ENCODE measurements at places on chromosomes 3 and 15.

DNA sequence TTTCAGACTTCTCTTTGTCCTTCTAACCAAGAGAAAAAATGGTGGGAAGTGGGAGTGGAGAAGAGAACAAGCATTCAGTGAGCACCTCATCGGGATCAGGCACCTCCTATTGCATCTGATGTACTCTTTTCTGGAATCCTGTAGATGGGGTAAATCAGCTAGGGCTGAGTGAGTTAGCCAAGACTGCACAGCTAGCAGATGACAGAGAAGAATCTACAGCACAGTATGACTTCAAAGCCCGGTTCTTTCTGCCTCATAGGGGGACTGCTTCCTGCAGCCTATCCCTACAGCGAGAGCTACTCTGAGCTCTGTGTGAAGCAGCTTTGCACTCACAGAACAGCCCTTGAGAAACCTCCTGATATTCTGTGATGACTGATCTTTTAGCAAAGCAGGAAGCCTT lies 275.2 kb upstream of the MEIS2 start:
- no peak for DNase-seq

- no peak for DNase-seq
Observed at GRCh38 chr3:58665405-58665804, 1.2 kb downstream of the FAM3D start.

DNA sequence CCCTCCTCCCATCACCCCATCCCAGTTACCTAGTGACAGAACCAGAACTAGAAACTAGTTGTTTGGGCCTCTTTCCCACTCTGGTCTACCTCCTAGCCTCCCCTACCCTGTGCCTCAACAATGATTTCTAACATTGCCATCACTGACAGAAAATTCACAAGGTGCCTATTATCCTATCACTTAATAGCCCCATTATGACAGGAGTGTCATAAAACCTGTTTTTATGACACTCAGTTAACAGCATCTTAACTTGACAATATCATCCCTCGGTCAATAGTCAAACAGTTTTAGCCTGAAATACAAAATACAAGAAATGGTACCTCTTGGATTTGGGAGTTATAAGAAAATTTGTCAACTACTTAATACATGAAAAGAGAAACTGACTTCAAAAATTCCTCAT lies 46.5 kb downstream of the ULK4 start:
- DNase-seq = no peak

- DNase-seq = no peak
Observed at GRCh38 chr3:62261121-62261520, 112.2 kb downstream of the FEZF2 start.

DNA sequence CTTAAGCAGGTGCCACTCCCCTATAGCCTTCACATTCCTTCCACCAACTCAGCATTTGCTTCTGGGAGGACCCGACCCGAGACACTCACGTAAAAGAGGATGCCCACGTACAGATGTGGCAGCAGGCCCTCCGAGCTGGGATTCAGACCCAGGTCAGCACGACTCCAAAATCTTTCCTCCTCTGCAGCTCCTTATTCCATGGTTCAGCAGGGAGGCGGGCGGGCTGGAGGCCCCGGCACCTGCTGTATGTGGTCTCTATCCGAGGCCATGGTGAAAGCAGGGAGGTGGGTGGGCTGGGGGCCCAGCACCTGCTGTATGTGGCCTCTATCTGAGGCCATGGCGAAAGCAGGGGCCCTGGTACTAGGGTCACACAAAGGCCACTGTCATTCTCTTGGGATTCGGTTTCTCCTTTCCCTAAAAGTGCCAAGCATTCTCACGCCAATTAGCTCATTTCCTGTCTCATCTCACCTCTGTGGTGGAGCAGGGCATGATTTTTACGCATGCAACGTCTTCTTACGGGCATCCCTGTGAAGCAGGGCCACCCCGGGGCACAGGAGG lies 5.9 kb upstream of the MUC4 start:
- no peak for DNase-seq
